ENCODE measurements at places on chromosomes 3 and 15.

GRCh38 chr15:82146990-82147461 is 101.2 kb upstream of the MEX3B start:
- no peak for DNase-seq

DNA sequence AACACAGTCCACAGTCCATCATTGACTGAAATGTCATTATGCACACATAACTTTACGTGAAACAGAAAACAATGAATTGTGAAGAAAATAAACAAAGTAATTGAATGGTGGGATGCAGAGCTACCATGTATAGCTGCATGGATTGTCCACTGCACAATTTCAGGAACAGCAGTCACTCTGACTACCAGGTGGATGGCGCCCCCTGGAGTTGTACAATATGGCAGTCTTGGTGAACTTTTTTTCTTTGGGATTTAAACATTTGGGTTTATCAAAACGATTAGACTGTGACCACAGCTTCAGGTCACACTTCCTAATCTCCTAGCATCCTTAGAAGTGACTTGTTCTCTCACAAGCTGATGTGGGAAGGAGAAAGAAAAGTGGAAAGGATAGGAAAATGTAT is 48.9 kb upstream of the TCF12 start:
- DNase-seq, result no peak

DNA sequence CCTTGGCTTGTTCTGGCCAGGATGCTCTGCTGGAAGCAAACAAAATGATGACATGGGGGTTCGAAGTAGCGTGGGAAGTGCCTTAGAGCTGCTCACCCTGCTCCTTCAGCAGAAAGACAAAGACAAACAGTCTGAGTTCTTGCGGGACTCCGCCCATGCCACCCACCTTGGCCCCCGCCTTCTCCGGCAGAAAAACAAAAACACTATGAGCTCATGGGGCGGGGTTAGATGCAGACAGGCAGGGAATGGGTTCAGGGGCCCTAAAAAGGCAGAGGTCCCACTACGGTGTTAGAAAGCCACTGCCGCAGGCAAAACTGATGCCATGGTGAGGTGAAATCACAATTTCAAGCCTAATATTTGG is 9.7 kb upstream of the NCKIPSD start:
- peak; percentile 79 for DNase-seq

- no peak for DNase-seq
Observed at GRCh38 chr3:158935846-158936245, 134.0 kb downstream of the MFSD1 start.

DNA sequence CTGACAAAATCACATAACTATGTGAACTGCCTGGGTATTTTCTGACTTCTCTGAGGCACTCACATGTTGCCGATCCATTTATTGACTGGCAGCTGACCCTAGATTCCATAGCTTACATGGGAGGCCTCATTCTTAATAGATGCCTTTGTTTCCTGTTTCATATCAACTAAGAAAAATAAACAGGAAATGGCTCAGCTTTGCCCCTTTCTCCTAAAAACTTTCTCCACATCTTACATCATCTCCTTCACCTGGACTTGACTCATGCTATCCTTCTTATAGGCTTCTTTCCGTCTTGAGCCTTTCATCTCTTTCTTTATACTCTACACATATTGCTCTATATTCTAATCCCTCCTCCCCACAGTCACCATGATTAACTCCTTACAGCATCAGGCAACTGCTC is 38.0 kb downstream of the TXNRD3 start:
- no peak for DNase-seq

DNA sequence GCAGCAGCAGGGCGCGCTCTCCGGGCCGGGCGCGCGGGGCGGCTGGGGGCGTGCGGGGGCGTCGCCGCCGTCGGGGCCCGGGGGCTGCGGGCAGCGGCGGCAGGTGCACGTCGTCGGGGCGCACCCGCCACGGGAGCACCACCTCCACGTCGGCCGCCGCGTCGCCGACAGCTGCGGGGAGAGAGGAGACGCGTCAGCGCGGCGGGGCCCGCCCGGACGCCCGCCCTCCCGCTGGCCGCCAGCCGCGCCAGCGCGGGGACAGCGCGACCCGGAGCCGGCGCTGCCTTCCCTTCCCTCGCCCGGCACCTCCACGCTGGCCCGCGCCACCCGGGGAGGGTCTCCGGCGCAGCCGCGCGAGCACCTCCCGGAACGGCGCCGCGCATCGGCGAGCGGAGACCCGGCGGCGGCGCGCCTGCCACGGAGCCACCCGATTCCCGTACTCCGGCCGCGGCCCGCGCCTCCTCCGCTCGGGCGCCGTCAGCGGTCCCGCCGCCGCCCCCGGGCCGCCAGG is 481 bp downstream of the ADAMTS17 start:
- DNase-seq, result no peak

- no peak for DNase-seq
Observed at GRCh38 chr15:39132070-39132469, 448.8 kb upstream of the THBS1 start.

GRCh38 chr3:133520286-133520685 is 53.2 kb upstream of the CDV3 start:
- no peak for DNase-seq

GRCh38 chr3:61629442-61629841 is 68.1 kb downstream of the PTPRG start:
- DNase-seq, result no peak

GRCh38 chr3:193711964-193712598 is 119.1 kb downstream of the OPA1 start:
- DNase-seq, result no peak

DNA sequence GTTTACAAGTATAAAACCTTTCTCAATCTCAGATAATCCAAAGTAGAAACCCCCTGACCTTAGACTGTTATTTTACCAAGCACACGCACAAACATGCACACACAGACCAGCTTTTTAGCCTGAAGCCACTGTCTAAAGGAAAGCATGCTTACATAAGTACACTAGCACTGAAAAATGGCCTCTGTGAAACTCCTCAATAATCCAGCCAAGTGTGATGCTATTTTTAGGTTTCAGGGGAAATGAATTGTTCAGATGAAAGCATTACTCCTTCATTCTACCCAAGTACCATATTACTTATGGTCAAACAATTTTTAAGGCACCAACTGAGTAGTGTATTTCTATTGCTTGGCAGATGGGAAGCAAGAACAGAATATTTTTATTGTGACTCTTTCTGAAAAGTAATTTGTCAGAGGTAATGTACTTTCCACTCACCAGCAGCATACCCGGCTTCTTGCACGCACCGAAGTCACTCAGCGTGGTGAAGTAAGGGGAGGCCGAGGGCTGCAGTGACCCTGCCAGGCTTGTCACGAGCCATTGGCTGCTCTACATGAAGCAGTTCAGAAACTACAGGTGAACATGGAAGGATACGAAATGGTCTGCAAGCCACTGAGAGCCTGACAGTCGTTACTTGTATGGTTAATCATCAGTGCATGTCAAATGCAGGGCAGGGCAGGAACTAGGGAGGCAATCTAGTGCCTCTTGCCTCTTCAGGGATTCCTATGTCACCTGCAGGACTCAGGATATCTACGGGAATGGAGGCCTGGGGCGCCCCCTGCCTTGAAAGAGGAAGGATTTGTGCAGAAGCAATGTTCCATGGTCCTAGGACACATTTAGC is 106.7 kb downstream of the GABRB3 start:
- DNase-seq, result no peak

DNA sequence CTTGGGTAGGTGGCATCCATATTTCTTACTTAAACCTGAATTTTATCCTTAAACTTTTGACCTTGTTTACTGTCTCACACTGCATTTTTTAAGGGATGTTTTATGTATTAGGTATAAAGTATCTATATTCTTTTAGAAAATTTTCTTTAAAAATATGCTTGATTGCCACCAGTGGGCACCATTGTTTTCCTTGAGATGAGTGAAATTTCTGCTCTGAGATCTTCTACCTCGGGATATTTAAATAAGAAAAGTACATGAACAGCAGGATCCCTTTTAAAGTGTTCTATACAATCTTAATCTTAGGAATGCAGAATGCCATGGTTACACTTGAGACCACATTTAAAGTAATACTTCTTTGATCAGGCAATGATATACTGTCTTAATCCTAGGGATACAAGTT is 108.7 kb downstream of the SLMAP start:
- no peak for DNase-seq

DNA sequence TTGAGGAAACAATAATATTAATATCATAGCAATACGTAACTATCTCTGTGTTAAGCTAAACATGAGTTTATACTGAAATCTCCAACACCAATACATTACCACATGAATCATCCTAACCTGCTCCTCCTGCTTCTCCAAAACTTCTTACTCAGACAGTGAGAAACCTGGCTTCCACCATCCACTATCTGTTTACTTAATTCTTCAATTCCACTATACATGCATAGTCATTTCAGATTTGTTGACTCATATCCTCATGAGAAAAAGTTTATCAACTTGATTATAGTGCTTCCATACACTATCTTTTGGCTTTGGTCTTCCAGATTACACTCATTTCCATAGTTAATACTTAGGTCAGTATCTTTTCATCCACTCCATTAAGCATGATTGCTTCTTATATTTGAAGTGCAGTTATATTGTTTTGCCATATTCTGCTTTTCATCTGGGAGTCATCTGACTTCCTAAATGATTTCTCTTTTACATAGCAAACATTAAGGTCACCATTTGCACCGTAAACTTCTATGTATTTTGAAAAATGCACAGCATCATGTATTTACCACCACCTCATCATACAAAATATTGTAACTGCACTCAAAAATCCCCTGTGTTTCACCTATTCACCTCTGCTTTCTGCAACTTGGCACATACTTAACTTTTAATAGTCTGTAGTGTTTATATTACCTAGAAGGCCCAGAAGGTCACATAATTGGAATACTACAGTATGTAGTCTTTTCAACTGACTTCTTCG is 970.6 kb downstream of the DIPK2A start:
- DNase-seq, result no peak

- DNase-seq, result no peak
Observed at GRCh38 chr3:65408531-65409175, 630.1 kb downstream of the MAGI1 start.

- DNase-seq, result no peak
Observed at GRCh38 chr3:197554196-197554561, 1.6 kb downstream of the BDH1 start.

GRCh38 chr3:180275176-180275575 is 238.4 kb upstream of the PEX5L start:
- DNase-seq, result no peak

- no peak for DNase-seq
Observed at GRCh38 chr3:10292505-10293419, at the start of gene GHRL. GHRL (minus strand) TSS chr3:10292947; CDS start chr3:10290180, 2,767 bp downstream.

- DNase-seq, result no peak
Observed at GRCh38 chr3:123037015-123037375, 9.4 kb upstream of the SEMA5B start.

- no peak for DNase-seq
Observed at GRCh38 chr3:69738859-69739203, 433 bp upstream of the MITF start.

DNA sequence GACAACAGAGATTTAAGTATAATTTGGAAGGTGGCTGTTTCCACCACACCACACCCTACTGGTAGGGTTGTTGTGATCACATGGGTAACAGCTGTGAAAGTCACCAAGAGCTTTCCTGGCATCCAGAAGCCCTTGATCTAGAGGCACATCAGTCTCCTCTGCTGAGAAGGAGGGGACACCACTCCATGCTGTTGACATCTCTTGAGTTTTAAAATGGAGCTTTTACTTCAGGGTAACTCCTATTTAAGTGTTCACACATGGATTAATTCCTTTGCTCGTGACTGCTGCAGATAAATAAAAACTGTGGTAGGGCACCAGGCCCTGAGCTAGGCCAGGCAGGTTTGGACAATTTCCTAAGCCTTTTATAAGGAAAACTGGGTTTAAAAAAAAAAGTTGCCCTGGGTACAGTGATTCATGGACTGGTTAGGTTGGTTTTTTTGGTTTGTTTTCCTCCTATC is 7.5 kb downstream of the EXOSC7 start:
- no peak for DNase-seq

DNA sequence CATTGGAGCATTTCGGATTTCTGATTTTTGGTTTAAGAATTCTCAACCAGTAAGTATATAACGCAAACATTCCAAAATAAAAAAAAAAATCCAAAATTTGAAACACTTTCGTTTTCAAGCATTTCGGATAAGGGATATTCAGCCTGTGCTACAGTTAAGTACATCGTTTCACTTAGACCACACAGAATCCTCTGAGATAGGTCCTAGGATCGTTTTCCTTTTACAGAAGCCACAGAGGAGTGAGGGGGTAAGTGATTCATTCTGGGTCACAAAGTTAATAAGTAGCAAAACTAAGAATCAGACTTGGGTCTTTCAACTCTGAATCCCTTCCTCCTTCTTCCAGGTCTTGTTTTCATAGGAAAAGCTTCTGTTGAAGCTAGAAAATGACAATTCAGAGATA is 249.3 kb downstream of the BBX start:
- no peak for DNase-seq

GRCh38 chr15:68442041-68442440 is 10.1 kb upstream of the ITGA11 start:
- no peak for DNase-seq

DNA sequence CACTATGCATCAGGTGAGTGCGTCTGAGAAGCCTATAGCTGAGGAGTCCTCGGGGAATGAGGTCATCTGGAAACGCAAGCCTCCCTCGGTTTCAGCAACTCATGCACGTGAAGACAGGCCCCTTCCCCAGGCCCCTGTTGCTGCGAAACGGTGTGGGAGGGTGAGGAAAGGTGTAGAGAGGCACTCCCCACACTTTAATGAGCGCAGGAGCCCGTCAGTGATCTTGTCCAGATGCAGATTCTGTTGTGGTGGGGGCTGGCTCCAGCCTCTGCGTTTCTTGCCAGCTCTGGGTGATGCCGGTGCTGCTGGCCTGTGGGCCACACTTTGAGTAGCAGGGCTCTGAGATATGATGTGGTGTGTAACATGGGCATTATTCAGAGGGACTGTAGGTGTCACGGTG is 38.6 kb upstream of the LACTB start:
- DNase-seq, result no peak
